ENCODE measurements at places on chromosomes 7 and 10.

- DNase-seq = no peak
These were observed 133.7 kb upstream of the NAMPT start for GRCh38 chr7:106418526-106418925.

DNA sequence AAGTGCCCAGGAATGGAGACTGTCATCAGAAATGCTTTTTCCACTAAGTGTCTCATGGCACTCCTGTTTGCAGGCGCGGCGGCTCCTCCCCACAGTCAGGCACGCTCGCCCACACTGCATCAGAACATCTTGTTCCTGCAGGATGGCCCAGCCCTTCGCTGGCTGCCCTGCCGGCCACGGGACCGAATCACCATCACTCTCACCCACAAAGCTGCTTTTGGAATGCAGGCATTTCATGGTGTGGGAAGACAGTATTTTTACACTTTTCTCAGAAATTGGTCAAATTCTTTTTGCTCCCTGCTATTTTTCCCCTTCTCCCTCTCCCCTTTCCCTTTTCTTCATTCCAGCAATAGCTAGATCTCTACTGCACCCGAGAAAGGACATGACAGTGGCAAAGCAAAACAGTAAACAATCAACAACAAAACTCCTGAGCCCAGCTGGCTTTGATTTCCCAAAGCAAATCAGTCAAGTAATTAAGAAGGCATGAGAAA is 176.1 kb upstream of the TNS3 start:
- no peak for DNase-seq

- DNase-seq = no peak
These were observed 70.1 kb upstream of the PLPP4 start for GRCh38 chr10:120386896-120387295.

GRCh38 chr10:4070184-4070583 is 285.2 kb upstream of the KLF6 start:
- DNase-seq = no peak

DNA sequence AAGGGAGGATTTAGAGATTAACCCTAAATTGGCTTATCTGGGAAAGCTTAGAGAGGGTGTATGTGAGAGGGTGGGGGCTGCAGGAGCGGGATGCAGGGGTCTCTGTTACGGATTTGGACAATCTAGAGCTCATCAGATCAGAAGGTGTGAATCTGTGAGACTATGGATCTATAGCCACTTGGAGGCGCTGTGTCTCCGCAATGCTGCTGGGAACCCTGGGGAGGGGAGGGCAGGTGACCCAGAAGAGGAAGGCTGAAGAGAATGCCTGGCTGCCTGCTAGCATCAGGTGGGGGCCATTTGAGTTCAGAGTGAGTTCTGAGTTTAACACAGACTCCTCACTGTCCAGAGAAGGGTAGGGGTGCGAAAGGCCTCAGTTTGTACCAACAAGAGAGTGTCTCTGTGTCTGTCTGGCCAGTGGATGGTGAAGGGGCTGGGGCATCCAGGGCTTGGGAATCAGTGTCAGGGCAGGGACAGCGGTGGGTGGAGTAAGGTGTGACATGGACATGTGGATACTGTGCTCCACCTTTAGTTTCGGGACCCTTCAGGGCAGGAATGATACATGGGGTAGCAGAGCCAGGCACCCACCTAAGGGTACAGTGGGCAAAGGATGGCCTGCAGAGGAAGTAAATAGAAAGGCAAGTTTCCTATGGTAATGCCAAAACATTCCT is 187.3 kb upstream of the PRSS58 start:
- DNase-seq = no peak

GRCh38 chr7:749140-749551 is 22.1 kb upstream of the PRKAR1B start:
- no peak for DNase-seq

- DNase-seq = no peak
These were observed 84.0 kb upstream of the SMNDC1 start for GRCh38 chr10:110388687-110389052.

GRCh38 chr7:131090886-131091692 is 236.6 kb upstream of the MKLN1 start:
- DNase-seq = no peak

- no peak for DNase-seq
These were observed 28.0 kb downstream of the TMEM270 start for GRCh38 chr7:73888959-73889358.

Data from glomerular endothelial cell (primary cell).